ENCODE measurements at places on chromosomes 16 and 17.

DNA sequence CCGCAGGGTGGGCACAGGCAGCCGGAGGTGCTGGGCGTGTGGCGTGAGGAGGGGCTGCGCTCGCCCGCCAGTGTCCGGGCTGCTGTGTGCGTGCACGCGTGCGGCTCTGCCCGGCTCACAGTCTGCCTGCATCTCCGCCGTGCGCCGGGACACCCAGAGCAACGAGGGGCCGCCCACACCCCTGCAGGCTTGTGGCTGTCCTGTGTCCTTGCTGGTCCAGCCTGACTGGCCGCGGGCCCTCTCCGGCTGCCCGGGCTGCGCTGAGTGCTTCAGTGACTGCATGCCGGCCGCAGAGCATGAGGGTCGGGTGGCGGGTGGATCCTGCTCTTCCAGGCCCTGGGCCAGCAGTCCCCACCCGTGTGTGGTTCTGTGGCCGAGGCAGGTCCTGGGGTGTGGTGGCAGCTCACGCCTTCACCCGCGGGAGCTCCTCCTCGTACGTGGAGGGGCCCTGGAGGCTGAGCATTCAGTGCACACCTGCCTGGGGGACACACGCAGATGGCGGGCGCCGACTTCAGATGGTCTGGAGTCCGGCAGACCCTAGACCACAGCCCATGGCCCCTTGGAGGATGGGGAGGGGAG lies 12.4 kb downstream of the TPSG1 start:
- DNase-seq: no peak

DNA sequence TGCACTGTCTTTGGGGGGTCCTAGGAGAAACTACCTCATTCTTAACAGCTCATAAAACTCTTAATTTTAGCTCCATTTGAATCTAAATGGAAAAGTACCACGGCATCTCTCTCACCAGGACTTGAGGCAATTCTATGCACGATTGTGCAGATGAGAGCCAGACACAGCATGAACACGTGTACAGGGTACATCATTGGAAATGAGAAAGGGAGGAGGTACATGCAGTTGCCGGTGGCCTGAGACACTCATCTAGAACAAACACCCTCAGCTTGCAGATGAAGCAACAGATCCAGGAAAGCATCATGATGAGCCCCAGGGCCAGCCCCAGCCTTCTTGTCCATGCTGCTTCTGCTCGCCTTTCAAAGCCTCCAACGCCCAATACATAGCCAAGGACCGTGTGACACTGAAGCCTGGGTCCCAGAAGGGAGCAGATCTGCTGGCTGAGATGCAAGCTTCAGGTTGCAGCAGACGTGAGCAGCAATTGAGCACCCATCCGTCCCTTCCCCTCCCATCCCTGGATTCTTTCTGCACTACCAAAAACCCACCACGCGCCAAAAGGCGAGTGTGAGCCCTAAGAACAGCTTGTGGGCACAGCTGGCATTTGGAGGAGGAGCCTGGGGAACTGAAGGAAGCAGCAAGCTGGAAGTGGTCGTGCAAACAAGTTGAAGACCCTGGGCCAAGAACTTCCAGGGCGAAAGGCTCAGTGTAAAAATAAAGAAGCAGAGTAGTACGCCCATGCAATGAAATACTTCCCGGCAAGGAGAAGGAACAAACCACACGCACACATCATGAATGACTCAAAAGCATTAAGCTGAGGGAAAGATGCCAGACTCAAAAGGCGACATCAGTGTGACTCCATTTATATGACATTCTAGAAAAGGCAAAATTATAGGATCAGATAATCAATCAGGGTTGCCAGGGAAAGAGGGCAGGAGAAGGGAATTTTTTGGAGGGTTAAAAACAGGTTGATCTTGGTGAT lies 7.3 kb upstream of the RCVRN start:
- no peak for DNase-seq

DNA sequence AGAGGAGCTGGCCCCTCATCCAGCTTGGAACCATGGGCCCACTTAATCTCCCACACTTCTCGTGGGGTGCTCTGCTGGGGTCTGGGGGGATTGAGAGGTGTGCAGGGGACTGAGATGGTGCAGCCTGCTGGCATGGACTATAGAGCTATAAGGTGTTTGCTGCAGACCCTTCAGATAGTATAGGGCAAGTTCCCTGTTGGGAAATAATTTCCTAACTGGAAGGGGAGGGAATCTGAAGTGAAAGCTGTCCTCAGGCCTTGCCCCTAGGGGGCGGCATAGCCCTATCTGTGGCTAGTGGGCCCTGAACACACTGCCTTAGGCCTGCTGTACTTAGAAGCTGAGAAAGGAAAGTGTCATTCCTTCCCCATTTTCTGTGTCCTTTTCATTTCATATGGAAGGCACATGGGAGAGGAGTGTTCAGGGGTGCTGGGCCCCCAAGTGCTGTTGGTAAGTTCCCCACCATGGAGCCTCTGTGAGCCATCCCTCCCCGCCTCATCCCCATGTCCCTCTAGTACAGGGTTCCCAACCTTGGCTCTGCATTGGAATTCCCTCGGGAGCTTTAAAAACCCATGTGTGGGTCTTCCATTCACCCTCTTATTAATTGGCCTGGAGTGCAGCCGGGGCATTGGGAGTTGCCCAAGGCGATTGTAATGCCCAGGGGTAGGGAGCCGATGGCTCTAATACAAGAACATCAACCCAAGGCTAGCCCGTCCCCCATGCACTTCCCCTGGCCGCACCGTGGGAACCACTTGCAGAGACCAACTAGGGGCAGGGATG lies 19.7 kb downstream of the GOSR2 start:
- DNase-seq: peak; percentile 73

GRCh38 chr17:69060822-69061221 lies at the start of gene ABCA9:
ABCA9 (minus strand) TSS chr17:69060927; CDS start chr17:69051126, 9,801 bp downstream.
- DNase-seq: no peak

All from NCI-H2227 treated with DMSO at 0.1 percent for 48 hours (cell line).